Hepatocyte (in vitro differentiated cells): ENCODE measurements at places on chromosomes 5 and 9. TPM values are rescaled to one million over a fixed set of nuclear protein-coding genes. Genes with fewer than 3 reads are reported as not detected.

PTPN3 gene
- 11.8 and 12.1 TPM in 2 replicates for total RNA-seq

PCDHB8 gene
- total RNA-seq = 0.24 and 0.63 TPM in 2 replicates

TMEM174 gene
- total RNA-seq = not detected in 2 replicates

BARHL1 gene
- total RNA-seq = not detected in 2 replicates

RLN1 gene
- total RNA-seq = not detected in 2 replicates

KIAA0825 gene
- total RNA-seq = 4.5 and 4.9 TPM in 2 replicates

PCDHB12 gene
- total RNA-seq = 1.1 and 1.4 TPM in 2 replicates
